Right lobe of liver (tissue), 6 donors: ENCODE measurements at places on chromosomes 1 and 21.

- DNase-seq = no peak
Observed at GRCh38 chr21:16530656-16531055, 800.9 kb downstream of the USP25 start.

DNA sequence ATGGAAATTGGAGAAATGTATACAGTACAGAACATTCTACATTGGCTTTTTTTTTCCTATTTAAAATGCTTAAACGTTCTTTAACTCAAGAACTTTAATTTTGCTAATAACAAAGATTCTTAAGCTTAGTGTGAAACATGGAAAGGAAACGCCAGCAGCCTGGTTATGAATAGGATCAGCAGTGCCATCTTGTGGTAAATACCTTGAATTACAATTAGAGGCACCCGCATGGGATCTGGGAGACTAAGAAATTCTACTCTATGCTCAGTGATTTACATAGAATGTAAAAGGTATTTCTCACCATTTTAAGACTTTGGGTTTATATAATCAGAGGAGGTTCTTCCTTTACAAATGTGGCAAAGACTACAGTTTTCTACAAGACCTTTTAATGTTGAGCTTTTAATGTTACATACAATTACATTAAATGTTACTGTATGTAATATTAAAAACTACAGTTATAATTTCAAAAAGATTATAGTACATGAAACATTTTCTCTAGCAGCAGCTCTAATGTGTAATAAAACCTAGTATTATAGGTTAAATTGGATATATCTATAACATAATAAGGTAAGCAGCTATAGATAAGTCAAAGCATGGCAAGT, 32.1 kb upstream of the APOBEC4 start:
- no peak for DNase-seq

- no peak for DNase-seq
Observed at GRCh38 chr1:31949862-31950261, 11.7 kb upstream of the PTP4A2 start.

GRCh38 chr1:8153961-8154360, 127.9 kb upstream of the ERRFI1 start:
- no peak for DNase-seq

- no peak for DNase-seq
Observed at GRCh38 chr1:167668108-167668507, 38.1 kb downstream of the RCSD1 start.

GRCh38 chr1:204733289-204733688, 47.8 kb upstream of the LRRN2 start:
- no peak for DNase-seq

DNA sequence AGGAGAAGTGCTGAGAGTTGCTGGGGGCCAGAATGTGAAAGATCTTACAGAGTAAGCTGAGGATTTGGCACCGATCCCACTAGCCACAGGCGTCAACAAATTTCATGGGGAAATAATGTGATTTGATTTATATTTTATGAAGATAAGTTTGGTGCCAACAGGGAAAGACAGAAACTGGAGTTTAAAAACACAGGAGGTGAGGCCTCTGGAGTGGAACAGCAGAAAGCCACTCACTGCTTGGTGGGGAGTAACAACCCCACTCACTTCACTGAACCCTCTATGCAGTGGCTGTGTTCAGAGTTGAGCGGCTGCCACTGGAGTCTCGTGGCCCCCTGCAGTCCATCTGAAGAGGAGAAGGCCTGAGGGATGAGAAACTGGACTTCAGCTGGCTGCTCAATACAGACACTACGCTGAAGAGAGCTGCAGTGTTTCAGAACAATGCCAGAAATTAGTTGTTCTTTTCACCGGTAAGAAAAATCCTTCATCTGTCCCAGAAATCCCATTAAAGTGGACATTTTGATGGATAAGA, 48.0 kb upstream of the RXRG start:
- DNase-seq = no peak

GRCh38 chr1:3078871-3079270, 9.9 kb downstream of the PRDM16 start:
- no peak for DNase-seq

DNA sequence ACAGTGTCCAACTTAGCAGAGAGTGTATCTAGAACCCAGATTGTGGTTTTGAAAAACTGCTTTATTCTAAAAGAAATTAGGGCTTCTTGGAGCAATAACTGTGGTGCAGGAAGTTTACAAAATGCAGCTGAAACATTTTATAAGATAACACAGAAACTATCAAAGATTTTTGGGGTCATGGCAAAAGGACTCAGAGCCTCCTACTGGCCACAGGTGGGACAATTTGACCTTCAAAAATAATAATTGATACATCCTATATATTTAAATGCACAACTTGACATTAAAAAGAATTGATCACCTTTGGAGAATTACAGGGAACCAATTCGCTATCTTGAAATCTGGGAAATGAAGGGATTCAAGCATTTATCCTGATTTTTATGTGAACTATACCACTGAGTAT, 235.2 kb downstream of the RPS6KC1 start:
- no peak for DNase-seq

DNA sequence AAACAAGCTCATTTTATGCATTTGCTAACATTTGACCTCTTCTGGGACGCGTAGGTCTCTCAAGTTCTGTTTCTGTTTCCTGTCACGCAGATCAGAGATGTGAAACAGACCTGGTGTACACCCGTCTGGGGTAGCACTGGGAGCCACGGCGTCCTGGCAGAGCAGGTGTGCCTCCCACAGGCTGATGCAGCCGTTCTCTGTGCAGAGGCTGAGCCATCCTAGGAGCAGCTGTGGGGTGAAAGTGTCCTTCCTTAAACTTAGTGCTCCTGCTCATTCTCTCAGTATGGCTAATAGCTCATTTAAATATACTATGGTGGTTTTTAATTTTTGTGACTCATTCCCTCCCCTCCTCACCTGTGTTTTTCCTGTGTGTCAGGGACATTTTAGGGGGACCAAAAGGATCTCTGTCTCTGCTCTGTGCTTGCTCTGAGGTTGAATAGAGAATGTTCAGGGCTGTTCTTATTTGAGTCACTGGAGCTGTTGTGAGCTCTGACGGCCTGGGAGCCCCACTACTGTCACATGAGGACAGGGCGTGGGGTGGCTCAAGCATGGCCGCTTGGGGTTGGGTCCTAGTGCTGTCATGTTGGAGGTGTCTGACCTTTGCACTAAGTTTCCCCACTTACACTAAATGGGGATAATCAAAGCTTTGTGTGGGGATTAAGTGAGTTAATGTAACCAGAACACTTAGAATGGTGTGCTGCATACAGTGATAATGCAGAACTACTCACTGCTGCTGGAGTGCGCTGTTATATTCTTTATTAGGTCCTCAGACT, 43.0 kb downstream of the GALNT2 start:
- no peak for DNase-seq

DNA sequence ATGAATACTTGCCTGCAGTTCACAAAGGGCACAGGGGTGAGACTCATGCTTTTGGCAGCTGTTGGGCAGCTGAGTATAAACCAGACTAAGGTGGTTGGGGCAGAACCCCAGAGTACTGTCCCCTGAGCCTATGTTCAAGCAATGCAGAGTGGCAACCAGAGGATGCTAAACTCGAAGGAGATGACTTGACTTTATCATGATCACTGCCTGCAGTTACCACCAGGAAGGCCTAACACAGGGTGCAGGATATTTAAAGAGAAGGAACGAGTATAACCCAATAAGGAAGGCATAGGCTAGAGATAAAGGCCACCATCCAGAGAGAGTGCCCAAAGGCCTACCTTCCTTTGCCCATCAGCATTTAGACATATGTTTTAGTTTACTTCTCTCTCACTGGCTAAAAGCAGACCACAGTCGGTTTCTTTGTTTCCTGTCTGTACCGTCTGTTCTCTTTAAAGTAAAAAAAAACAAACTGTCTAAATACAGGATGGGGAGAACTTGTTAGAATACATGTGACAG, 83.3 kb downstream of the MPZL1 start:
- no peak for DNase-seq

GRCh38 chr1:59268406-59268805, 28.5 kb upstream of the FGGY start:
- DNase-seq = no peak

- no peak for DNase-seq
Observed at GRCh38 chr1:53598966-53599365, 139.8 kb downstream of the DMRTB1 start.

GRCh38 chr1:203632941-203633340, 6.3 kb downstream of the ATP2B4 start:
- DNase-seq = no peak

DNA sequence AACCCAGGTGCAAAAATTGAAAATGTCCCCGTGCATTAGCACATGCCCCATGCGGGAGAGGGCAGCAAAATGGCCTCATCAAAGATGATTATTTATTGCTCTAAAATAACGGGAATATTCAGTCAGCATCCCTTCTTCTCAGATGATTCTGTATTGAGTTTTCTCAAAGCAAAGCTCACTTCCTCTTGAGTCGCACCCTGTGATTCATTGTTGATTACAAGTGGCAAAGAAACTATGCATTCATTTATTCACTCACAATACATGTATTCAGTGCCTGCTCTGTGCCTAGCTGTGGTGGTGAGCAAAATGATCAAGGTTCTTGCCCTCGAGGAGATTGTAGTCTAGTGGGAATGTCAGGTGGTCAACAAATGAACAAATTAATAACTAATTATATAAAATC, 226.0 kb upstream of the KAZN start:
- DNase-seq = no peak

DNA sequence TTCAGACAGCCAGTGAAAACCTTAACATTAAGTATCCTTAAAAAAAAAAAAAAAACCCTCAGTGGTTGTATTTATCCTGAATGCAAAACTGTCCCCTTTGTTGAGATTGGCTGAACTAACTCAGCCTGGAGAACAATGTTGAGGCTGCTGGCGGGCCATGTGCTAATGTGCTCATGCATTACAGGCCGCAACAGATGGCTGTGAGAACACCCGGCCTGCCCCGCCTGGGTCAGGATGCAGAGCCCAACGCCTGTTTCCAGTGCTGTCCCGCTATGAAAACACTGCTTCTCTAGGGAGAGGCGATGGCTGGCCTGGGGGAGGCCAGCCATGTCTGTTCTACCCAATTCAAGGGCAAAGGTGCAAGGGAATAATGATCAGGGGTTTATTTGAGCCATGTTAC, 13.8 kb downstream of the OLIG2 start:
- no peak for DNase-seq

DNA sequence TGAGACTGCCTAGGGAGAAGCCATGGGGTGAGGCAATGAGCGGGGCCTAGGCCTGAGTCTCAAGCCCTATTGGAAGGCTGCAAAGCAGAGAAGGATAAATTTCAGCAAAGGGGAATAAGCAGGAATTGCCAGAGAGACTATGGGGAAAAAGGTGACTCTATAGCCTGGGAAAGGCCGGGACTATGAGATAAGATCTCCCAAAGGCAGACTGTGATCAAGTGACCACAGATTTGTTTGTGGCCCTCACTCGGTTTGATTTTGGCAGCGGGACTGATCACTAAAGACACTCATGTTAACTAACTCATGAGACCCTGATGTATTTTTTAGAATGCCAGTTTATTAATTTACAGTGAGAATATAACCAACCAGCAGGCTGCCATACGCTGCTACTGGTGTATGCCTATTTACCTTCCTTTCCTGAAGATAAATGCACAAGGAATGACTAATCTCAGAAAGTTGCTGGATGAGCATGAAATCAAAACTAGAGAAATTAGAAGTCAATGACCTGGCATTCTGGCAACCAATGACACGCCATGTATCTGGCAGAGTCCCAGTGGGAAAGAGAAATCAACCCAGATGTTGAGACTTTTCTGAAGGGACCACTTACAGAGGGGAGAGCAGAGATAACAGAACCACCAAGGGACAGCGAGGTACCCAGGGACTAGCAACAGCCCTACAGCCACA, 4.3 kb downstream of the HSF2BP start:
- no peak for DNase-seq

- no peak for DNase-seq
Observed at GRCh38 chr1:208117826-208118225, 126.4 kb downstream of the PLXNA2 start.

GRCh38 chr21:42027822-42028765, 17.9 kb upstream of the ZBTB21 start:
- DNase-seq = peak; percentile 24

- peak; percentile 94 for DNase-seq
Observed at GRCh38 chr1:151831605-151832004, at the start of gene RORC. Gene RORC, minus strand, starts transcription at chr1:151831802. Its CDS starts 38 bp downstream, at chr1:151831764.

DNA sequence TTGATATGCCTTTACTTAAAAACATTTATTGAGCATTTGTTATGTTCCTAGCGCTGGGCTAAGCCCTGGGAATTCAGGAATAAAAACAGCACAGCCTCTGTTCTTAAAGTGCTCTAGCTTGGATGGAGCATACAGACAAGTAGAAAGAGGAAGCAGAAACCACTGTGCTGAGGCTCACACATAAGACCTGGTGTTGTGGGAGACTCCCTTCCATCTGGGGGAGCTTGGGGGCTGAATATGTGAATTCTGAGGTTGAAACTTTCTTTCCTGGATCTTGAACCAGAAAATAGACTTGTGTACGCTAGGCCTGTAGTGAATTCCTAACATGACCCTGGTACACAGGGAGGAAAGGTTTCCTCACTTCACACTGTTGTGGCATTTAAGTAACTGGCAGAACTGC, 209.9 kb downstream of the ZNF326 start:
- DNase-seq = no peak

GRCh38 chr1:61244114-61244513, 161.8 kb downstream of the NFIA start:
- DNase-seq = no peak

GRCh38 chr1:199163267-199163666, 524.4 kb downstream of the PTPRC start:
- DNase-seq = no peak

- DNase-seq = peak; percentile 73
Observed at GRCh38 chr1:225467193-225468020, 39.6 kb upstream of the LBR start.

- no peak for DNase-seq
Observed at GRCh38 chr1:58529284-58529683, 17.2 kb downstream of the OMA1 start.
